ENCODE measurements at places on chromosomes 12 and 14. TPM values are rescaled to one million over a fixed set of nuclear protein-coding genes. Genes with fewer than 3 reads are reported as not detected.

Gene TBK1
- total RNA-seq: 5.4 TPM

Gene SERPINA4
- 51.5 TPM for total RNA-seq

Gene TSPAN8
- total RNA-seq: 23.3 TPM

Gene GXYLT1
- 3.7 TPM for total RNA-seq

Gene PAX9
- not detected for total RNA-seq

Gene TAS2R19
- 0.87 TPM for total RNA-seq

Gene FOXA1
- 1.4 TPM for total RNA-seq

Gene RNF41
- total RNA-seq: 15.6 TPM

Data from pancreas (tissue), 10 donors.